ENCODE measurements at places on chromosomes 1 and 21.
A peak's percentile ranks its signal among the peaks of the same experiment; 100 is the strongest.

DNA sequence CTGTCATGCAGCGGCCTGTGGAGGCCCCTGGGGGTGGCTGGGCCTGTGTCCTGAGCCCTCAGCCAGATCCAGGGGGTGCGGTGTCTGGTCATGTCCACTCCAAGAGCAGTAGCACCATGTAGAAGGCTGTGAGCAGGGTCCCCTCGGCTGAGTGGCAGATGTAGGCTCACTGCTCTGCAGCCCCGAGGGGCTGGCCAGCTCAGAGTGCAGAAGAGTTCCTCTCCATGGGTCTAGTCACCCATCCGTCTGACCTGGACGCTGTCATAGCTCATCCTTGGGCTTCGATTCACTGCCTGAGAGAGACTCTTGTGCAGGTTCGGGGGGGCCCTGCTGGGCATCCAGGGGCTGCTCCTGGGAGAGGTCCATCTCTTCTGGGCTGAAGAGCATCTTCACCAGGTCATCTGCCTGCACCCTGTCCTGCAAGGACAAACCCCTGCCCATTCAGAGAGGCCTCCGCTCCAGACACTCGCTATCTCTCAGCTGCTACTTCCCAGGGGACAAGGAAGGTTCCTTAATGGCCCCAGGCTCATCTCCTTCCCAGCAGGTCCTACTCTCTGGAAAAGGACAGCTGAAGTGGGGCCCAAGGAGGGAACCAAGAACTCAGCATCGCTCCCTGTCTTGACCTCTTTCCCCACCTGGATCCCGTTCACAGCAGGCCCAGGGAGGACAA is 6.5 kb upstream of the CLDN19 start:
- no peak for DNase-seq

DNA sequence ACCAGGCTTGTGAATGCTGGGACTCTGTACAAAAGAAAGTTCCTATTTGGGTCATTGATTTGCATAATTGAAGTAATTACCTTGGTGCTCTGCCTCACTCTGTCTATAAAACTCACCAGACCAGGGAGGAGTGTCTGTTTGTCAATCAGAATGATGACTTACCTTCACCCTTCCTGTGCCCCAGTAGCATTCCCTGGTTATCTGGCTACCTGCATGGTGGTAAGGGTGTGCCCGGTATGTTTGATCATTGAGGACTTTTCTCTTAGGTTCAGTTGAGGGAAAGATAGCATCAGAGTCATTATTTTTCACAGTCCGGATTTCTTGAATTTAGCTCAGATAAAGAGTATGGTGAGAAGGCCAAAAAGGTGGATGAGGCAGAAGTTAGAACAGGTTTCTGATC is 190.0 kb downstream of the BRINP2 start:
- no peak for DNase-seq

DNA sequence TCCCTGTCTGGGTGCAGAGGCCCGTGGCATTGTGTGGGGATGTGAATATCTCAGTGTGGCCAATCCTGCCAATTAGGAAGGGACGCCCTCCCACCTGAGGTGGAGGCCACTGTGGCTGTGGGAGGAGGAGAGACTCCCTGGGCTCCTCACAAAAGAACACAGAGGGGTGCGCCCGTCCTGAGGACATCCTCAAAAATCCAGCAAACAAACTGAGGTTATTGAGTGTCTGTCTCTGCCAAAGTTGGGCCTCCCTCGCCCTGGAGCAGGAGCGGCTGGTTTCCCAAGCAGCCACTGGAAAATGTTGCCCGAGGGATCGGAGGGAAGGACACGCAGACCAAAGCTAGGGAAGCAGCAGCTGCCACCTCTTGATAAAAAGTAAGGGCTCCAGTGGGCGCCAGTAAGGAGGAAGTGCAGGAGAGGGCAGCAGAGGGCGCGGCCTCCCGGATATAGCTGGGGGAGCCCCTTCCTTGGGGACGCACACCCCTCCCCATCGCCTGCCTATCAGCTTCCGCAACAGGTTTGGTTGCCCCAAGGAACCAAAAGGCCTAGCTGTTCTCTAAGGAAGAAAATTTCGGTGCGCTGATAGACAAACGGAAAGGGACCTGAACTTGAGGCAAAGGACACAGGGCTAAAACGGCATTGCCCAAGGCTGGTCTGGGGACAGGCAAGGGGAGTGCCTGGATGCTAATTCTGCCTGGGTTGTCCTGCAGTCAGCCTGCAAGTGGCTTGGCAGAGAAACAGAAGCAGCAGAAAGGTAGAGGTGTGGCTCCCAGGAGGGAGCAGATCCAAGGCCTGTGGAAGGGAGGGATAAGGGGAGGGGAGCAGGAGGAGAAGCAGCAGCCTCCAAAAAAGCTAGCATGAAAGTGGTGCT is 1.7 kb upstream of the GRIK3 start:
- no peak for DNase-seq

- DNase-seq: no peak
These were observed 36.5 kb downstream of the PTPN14 start for GRCh38 chr1:214514819-214515383.

GRCh38 chr1:19315378-19316198 is 3.5 kb downstream of the SLC66A1 start:
- peak; percentile 91 for DNase-seq

GRCh38 chr1:236733653-236734052 is 47.4 kb downstream of the ACTN2 start:
- DNase-seq: no peak

DNA sequence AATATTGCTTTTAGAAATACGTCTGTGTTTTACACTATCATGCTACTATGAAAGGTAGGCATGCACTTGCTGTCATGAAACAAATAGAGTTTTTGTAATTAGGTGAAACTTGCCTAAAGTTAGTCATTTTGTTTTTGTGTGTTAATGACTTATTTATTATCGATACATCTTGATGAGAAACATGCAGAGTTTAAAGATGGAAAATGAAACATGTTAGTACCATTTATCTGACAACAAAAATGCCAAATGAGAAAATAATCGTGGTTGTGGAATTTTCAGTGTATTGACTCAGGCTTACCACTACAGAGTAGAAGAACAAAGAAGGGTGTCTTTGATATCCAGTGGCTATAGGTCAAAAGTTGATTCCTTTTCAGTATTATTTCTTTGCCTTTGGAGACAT is 105.5 kb downstream of the NCAM2 start:
- no peak for DNase-seq

DNA sequence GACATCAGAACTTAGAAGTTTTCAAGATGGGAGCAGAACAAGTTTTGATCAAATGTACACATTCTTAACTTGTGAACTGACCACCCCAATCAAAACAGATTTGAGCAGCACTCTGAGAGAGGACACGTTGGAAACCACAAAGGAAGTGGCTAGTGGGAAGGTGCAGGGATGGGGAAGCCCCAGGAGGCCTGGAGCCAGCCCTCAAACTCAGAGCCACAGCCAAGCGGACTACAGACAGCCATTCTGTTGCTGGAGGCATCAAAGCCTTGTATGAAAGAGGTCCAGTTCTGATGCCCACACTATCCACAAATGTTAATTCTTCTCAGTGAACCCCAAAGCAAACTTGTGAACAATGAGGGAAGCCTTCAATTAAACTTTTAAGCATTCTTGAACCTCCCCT is 143.6 kb upstream of the RAB4A start:
- DNase-seq: no peak

GRCh38 chr1:42971841-42972291 is 13.2 kb upstream of the SLC2A1 start:
- no peak for DNase-seq

DNA sequence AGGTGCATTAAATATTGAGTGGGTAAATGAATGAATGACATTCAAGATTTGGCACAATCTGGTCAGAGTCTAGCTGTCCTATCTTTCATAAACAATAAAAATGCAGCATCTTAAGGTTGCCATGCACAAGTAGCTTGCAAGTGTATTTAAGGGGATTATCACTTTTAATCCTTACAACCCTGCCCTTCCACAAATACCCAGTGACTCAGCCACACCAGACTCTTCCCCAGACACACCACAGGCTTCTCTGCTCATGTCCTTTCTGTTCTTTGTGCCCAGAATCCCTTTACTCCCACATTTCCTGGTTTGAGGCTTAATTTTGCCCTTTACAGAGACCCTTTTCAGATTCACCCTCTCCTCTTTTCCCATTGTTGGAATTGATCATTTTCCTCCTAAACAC is 59.8 kb downstream of the KIRREL1 start:
- no peak for DNase-seq

DNA sequence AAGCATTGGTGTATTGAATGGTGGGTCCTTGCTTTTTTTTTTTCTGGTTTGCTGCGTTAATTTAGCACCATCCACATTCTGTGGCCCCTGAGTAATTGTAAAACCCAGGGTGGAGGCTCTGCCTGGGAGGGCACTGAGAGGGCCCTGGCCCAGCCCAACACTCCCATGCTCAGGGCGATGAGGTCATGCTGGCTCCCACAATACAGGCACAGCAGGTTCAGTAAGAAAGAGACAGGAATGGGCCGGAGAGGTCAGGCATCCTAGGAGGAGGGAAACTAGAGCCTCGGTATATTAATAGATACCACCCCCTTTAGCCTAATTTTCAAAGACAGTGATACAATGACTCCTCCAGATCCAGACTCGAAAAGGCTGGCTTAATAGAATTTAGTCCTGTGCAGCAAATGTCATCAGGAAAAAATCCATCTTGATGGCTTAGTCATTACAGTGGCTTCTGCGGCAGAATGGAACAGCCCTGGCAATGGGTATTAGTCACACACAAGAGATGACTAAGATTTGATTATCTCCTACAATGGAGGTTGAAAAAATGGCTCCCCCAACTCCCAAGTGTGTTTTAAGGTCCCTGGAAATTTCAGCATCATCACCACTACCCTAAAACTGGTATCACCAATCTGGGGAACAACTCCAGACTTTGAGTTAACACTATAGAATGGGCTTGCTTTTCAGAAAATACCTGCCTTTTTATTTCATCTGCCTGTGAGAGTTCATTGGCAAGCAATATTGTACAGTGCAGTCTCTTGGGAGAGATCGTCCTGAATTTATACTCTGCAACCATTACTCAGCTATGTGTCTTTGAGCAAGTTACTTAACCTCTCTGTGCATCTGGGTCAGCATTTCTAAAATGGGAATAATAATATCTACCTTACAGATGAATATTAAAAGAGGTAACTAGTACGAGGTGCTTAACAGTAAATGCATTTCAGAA is 43.9 kb upstream of the LYST start:
- DNase-seq: no peak

DNA sequence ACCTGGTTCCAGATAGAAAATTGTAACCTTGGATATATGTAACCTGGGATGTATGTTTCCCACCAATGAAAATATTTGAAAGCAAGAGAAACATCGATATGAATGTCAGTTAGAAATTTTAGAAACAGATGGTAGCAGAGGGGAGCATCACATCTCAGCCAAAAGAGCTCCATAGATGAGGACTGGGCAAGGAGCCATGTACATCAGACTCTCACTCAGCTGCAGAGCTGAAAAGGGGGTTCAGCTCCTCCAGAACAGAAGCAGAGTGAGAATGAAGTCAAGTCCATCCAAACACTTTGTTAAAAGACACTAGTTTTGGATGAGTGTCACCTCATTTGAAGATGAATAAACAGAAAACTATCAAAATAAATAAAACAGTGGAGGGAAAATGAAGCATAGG is 202.4 kb downstream of the HMCN1 start:
- no peak for DNase-seq

DNA sequence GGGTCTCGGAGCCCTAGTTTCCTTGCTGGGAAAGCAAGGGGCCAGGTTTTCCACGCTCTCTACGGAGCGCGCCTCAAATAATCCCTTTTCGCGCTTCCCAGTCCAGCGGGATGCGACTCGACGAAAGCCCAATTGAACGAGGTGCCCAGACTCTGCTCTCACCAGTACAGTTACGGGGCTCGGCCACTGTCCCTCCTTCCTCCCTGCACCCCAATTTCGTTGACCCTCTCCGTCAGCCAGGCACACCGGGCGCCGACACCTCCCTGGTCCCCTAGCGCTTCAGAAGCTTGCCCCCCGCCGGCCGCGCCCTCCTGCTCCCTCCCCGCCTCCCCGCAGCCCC is 389 bp downstream of the SEMA6C start:
- DNase-seq: no peak

- DNase-seq: no peak
These were observed 144.3 kb upstream of the C1orf21 start for GRCh38 chr1:184242507-184242943.

GRCh38 chr1:50658459-50659076 is 235.3 kb upstream of the DMRTA2 start:
- DNase-seq: no peak

DNA sequence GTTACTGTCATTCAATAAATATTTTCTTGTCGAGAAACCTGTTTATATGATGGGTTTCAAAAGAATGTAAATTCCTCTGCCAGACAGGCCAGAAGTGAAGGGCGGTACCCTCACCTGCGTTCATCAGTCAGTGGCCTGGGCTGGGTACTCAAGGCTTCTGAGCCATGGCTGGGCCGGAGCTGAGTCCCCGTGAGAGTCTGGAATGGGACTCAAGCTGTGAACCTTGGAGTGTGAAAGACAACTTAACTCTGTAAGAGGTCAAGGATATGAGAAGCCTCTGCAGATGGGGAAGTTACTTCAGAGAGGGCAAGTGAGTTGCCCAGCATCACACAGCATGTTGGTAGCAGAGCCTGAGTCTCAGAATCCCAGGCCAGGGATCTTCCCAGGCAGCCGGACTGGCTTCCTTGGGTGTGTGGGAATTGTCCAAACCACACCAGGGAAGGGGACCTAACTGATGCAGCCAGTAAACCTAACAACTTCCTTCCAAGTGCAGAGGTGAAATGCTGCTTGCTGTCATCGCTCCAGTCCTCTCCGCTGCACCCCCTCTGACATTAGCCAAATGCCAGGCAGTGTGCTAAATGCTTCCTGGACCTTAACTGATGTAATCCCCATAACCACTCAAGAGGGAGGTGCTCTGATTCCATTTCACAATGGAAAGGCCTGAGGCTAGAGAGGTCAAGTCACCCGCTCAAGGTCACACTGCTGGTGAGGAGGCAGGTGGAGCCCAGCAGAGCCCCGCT is 4.8 kb downstream of the DISP3 start:
- no peak for DNase-seq

- no peak for DNase-seq
These were observed 70.6 kb upstream of the ST6GALNAC3 start for GRCh38 chr1:76003946-76004345.

- no peak for DNase-seq
These were observed 35.7 kb upstream of the LIN9 start for GRCh38 chr1:226344441-226345259.

DNA sequence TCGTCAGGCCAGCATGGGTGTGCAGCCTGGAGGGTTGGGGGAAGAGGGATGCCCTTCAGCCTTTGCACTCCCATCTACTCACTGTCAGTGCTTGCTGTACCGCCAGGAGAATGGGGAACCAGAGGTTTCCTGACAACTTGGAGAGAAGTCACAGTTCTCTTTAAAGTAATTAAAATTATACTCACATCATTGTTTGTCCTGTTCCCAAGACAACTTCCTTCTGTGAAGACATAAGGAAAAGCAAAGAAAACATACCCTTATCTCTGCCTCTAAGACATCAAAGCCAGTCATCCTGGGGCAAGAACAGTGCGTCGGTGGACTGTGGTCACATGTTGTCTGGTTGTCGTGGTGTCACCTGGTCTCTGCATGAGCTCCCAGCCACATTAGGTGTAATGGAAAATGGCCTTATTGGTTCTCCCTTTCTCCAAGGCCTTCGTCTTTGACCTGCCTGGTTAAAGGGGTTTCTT is 17.6 kb downstream of the TRAF5 start:
- no peak for DNase-seq

GRCh38 chr1:204659056-204659455 is 26.5 kb downstream of the LRRN2 start:
- DNase-seq: no peak

GRCh38 chr1:158527190-158527815 is 26.9 kb downstream of the OR6Y1 start:
- DNase-seq: peak; percentile 62

GRCh38 chr1:153616917-153617311 is 789 bp upstream of the S100A14 start:
- DNase-seq: no peak

- no peak for DNase-seq
These were observed 1208.5 kb upstream of the ADGRL4 start for GRCh38 chr1:80214888-80215540.
